Stimulated activated CD8-positive, alpha-beta memory T cell treated with anti-CD3 and anti-CD28 coated beads, Interleukin-15, amount 100 ng/mL, for 1 hour (primary cell): ENCODE measurements at places on chromosomes 3 and 15.

GRCh38 chr3:167996514-167996913 is 99.2 kb downstream of the GOLIM4 start:
- DNase-seq = no peak

- no peak for DNase-seq
Observed at GRCh38 chr3:5079761-5080160, 42.3 kb upstream of the ARL8B start.

DNA sequence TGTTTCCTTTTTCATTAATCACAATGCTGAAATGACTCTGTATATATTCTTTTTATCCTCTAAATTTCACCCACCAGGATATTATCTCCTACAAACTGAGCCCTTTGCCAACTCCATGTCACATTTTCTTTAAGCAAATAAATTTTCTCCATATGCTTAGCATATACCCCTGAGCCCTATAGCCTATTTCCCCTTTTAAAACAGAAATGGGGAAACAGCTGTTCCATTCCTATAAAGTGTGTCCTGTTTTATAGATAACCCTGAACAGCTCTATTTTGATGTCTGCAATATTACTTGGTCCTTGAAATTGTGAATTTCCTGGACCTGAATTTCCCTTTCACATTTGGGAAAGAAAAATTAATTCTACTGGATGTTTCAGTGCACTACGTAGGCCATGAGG is 15.6 kb upstream of the FILIP1L start:
- DNase-seq = no peak

GRCh38 chr3:63642488-63642887 is 10.0 kb upstream of the SNTN start:
- DNase-seq = no peak

GRCh38 chr3:137174514-137174913 is 216.7 kb downstream of the IL20RB start:
- no peak for DNase-seq

- DNase-seq = no peak
Observed at GRCh38 chr3:123058505-123058904, 8.3 kb upstream of the PDIA5 start.

GRCh38 chr15:42354824-42355223 is 4.5 kb upstream of the CAPN3 start:
- DNase-seq = no peak

GRCh38 chr15:99430881-99431401 is 134.8 kb upstream of the MEF2A start:
- DNase-seq = no peak

DNA sequence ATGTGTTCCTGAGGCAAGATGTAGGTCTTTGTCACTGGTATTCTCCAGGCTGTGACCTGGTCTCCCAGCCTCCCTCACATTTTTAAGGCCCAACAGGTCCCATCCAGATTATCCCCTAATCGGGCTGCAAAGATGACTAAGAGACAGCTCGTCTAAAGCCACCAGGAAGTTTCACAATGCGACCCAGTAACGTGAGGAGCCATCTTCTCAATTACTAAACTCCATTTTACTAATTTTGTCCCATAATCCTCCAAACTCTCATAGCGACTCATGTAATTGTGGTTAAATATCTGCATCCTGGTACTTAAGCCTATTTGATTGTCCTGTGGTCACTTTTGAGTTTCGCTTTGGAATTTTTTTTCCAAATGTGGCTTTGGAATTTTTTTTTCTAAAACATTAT is 8.7 kb upstream of the PLA2G4F start:
- DNase-seq = no peak

GRCh38 chr3:57855281-57855680 is 99.2 kb downstream of the SLMAP start:
- no peak for DNase-seq

GRCh38 chr15:78177447-78177873 is 28.3 kb downstream of the IDH3A start:
- no peak for DNase-seq

GRCh38 chr3:21750831-21751391 is at the start of gene ZNF385D:
TSS of gene ZNF385D (minus strand) at chr3:21751210. CDS start at chr3:21750916, 294 bp downstream.
- no peak for DNase-seq

- no peak for DNase-seq
Observed at GRCh38 chr3:4904811-4905695, 74.2 kb upstream of the BHLHE40 start.

GRCh38 chr15:90799639-90800170 is 68.7 kb upstream of the FURIN start:
- DNase-seq = no peak
